ENCODE measurements at places on chromosomes 12 and 14.

DNA sequence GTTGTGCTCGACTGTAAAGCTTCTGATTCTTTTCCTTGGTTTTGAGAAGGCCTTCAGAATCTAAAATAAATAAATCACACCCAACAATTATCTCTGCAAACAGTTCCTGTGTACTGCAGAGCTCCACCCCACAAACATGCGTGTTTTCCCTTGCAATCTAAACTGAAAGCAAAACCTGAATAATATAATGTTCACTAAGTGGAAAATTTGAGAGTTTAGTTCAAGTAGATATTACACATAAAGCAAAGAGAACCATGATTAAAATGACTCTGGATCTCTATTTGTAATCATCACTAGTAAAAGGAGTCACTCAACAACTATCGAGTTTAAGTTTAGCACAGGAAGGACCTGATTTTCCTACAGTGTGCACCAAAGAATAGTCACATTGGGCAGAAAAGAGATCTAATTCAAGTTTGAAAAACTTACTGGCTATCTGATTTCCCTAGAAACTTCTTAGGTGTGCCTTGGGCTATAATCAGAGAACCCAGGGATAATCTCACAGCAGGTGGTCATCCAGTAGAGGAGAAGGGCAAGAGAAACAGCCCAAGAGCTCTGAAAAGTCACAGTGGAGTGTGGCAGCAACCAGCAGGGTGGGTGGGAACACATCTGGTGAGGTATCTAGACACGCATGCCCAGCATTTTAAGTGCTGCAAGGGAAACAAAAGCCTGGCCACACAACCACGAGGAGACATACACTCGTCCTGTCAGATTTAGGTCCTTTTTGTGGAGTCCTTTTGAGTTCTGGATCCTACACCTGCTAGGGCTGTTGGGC, 25.4 kb downstream of the ATG14 start:
- no peak for DNase-seq

DNA sequence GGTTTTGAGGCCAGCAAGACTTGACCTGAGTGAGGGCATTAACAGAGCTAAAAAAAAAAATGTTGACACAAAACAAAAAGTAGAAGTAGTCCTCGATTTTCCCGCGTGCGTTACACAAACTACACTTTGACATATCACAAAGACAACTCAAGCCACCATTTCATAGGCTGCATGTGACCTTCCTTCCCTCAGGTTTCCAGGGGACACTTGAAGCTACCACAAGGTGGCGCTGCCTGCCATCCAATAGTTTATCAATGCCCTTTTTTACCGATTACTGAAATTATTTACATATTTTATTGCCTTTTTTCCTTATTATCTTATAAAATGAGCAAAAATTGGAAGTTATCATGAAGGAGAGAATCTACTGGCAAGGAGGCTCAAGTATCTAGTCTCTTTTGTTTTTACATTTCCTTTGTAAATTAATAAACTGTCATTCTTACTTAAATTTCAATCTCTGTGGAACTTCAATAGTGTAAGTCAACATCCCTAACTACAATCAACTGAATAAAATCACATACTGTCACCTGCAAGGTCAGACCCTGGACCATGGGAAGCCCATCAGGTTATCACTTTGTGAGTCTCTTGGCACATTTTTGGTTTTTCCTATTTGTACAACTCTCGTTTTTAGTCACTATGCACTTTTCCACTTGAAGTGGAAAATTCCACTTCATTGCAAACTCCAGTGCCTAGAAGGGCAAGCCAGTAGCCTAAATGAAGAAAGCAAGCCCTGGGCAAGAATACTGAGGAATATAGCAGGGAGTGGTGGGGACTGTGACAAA, 84.6 kb upstream of the CPSF6 start:
- peak; percentile 57 for DNase-seq

DNA sequence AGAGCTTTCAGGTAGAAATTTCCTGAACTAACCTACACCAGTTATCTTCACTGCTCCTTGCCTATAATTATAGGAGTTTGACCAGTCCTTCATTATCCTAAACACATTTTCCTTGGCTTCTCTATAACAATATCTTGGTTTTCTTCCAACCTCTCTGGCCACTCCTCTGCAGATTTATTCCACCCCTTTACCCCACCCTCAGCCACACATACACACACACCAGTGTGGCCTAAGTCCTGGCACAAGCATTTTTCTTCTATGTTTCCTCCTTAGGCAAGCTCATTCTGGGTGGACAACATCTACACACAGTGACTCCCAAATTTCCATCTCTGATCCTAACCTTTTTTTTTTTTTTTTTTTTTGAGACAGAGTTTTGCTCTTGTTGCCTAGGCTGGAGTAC, 25.1 kb downstream of the CDK17 start:
- no peak for DNase-seq

DNA sequence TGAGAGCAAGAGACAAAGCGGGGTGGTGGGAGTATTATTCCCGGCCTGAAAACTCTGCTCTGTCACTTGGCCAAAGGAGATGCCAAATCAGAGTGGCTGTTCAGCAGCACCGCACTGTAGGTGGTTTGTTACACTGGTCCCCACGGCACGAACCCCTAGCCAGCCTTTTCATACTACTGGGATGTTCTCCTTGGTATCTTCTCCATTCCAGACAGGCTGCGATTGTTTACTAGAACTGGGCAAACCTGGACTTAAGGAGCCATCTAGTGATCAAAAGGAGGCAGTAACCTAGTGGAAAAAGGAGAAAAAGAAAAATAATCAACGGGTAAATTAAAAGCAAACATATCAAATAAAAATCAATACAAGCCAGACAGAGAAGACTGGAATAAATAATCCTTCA, 58.9 kb upstream of the TMTC2 start:
- DNase-seq = no peak

GRCh38 chr12:6312529-6313325, 2.2 kb downstream of the PLEKHG6 start:
- peak; percentile 54 for DNase-seq

- DNase-seq = no peak
These were observed 208.5 kb downstream of the MDGA2 start for GRCh38 chr14:47466916-47467315.

GRCh38 chr14:24149302-24149969, 2.1 kb downstream of the RNF31 start:
- DNase-seq = no peak

DNA sequence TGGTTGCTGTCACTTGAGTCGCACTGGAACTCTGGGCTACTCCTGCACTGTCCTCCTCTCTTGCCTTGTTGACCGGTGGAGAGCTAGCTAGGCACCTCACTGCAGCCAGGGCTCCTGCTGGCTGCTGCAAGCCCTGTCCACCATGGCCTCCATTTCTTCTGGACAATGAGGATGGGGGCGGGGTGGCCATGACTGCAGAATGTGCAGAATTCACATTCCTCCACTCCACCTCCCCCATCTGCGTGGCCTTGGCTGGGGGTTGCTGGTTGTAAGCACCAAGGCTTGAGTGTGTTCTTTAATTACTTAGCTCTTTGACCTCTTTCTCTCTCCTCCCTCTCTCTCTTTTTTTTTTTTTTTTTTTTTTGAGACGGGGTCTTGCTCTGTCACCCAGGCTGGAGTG, 248.5 kb downstream of the PCNX1 start:
- DNase-seq = no peak

GRCh38 chr12:49635036-49635435, 11.7 kb downstream of the PRPF40B start:
- DNase-seq = no peak

- DNase-seq = no peak
These were observed 219.2 kb downstream of the MSRB3 start for GRCh38 chr12:65497660-65498059.
